BJ (cell line): ENCODE measurements at places on chromosomes 4 and X.

- DNase-seq, result no peak
Observed at GRCh38 chr4:8524595-8525382, 55.4 kb upstream of the GPR78 start.

GRCh38 chrX:76827672-76828071 lies 400.2 kb downstream of the MAGEE1 start:
- no peak for DNase-seq

- no peak for DNase-seq
Observed at GRCh38 chr4:15636818-15637217, 18.3 kb downstream of the FBXL5 start.

- no peak for DNase-seq
Observed at GRCh38 chrX:123083924-123084323, 100.2 kb upstream of the GRIA3 start.

GRCh38 chr4:93313197-93313596 lies 515.4 kb upstream of the ATOH1 start:
- DNase-seq, result no peak
